Activated naive CD4-positive, alpha-beta T cell treated with anti-CD3 and anti-CD28 coated beads for 36 hours (primary cell): ENCODE measurements at places on chromosomes 1 and 21.

DNA sequence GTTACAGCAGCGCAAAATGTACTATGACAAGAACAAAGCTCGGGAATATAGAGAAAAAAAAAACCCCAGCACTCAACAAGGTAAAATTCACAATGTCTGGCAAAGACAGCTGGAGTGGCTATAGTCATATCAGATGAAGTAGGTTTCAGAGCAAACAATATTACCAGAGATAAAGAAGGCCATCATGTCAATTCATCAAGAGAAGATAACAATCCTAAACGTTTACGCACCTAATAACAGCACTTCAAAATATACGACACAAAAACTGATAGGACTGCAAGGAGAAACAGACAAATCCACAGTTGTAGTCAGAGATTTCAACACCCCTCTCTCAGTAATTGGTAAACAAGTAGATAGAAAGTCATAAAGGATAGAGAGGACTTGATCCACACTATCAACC, 455.2 kb downstream of the PTPRU start:
- no peak for DNase-seq

DNA sequence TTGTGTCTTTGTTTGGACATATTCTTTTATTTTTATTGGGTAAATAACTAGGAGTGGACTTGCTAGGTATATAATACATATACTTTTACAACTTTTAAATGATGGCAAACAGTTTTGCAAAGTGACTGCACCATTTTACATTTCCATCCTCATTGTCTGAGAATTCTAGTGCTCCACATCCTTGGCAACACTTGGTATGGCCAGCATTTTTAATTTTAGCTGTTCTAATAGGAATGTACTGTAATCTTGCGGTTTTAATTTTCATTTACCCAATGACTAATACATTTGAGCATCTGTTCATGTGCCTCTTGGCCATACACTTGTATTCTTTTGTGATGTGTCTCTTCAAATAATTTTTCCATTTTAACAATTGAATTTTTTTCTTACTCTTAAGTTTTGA, 37.0 kb upstream of the ATP6V1G3 start:
- DNase-seq, result no peak

- DNase-seq, result no peak
Measured at GRCh38 chr21:31922881-31923280, 50.1 kb downstream of the HUNK start.

- peak; percentile 27 for DNase-seq
Measured at GRCh38 chr1:169312084-169312954, 55.3 kb downstream of the NME7 start.

DNA sequence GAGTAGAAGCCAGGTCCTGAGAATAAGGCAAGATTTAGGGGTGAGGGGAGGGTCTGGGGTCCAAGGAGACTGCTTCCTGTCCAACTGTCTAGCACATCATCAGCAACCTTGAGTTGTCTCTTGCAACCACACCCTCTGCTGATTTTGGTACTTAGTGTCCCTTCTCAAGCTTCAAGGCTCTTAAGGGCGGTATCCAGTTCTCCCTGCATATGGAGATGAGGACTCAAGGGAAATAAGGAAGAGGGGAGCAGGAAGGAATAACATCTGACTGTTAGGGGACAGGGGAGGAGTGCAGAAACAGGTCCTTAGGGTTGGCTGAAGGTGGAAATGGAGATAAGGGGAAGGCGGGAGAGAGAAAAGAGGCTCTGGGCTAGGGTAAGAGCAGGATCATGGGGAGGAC, 12.3 kb downstream of the MYOG start:
- no peak for DNase-seq

DNA sequence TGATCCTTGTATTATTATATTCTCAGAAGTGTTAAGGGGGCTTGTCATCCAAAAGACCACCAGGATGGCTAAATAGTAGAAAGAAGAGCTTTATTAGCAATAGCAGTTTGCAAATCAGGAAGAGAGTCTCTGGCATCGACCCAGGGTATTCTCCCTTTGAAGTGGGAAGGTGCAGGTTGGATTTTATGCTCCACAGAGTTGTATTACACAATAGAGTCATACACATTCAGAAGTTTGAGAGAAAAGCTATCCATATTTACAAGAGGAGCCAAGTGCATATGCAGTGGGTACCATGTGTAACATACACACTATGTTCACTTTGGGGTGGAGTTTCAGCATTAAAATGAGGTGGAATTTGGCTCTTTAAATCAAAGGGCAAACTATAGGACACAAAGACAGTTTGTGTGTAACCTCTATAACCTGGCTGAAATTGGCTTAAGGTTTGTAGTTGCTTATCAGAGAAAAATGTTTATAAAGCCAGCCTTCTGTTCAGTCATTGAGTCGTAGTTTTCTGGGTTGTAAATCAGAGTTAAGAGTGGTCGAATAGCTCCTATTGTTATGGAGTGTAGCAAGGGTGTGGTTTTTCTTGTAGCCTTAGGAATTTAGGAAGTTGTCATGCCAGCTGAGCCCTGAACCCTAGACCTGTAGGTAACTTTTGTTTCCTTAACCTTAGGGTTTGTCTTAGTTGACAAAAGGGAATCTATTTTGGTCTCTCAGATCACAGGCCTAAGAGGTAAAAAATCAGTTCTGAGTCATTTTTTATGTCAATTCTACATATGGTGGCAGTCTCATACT, 125.3 kb downstream of the DNM3 start:
- no peak for DNase-seq

DNA sequence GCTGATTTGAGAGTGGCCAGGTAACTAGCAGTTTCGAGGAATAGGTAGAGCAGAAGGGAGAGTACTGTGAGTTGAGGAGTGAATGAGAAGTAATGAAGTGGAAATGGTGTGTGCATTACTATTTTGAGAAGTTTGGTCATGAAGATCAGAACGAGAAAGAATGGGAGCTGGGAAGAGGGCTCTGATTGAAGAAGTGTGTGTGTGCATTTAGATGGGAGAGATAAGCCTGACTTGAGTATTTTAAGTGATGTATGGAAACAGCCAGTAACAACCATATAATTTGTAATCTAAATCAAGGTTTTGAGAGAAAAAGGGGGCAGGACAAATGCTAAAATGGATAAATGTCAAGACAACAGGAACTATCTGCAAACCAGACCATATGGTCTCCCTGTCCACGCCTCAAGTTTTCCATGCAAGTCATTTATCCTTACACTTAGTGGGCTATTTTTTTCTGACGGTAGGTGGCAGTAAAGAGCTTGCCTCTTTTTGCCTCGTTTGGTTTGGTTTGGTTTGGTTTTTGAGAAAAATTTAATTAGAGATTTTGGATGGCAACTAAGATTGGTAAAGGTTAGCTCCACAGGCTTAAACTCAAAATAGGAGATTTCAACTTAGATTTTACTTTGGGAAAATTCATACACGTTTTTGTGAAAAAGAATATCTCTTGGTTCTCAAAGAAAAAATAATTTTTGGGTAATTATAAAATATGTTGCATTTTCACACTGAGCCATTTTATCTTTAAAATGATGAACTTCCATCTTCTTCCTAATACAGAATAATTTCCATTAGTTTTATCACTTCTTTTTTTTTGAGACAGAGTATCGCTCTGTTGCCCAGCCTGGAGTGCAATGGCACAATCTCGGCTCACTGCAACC, 9.5 kb upstream of the B3GALNT2 start:
- DNase-seq, result peak; percentile 54

GRCh38 chr1:86409416-86410021, 13.4 kb upstream of the ODF2L start:
- DNase-seq, result no peak

DNA sequence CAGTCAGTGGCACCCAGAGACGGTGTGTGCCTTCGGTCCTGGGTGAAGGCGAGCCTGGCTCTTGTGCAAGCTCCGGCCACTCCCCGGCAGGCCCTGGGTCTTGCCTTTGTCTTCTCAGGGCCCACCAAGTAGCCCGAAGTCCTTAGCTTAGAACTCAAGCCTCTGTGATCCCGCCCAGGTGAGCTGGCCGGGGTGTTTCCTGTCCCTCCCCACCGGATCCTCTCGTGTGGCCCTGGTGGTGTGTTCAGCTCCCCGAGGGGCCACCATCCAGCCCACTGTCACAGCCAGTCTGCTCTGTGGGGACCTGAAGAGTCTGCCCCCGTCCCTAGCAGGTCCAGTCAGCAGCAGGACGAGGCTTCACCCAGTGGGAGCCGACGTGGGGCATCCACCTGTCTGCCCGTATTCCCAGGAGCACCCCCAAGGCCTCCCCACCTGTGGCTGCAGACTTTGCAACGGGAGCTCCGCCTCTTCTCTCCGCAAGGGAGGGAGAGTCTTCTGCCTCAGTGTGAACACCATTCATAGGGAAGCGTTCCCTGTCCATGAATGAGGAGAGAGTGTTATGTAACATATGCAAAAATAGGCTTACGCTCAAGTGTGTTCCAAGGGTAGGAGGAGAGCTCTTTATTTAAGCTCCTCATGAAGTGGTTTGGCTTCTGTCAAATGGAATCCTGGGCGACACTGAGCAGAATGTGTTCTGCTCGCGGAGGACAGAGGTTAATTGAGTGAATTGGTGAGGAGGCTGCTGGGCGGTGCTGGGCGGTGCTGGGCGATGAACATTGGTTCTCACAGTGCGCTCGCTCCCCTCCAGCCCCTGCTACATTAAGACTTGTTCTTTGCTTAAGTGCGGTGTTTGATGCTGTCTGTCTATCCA, 108.9 kb downstream of the CRYAA start:
- no peak for DNase-seq

DNA sequence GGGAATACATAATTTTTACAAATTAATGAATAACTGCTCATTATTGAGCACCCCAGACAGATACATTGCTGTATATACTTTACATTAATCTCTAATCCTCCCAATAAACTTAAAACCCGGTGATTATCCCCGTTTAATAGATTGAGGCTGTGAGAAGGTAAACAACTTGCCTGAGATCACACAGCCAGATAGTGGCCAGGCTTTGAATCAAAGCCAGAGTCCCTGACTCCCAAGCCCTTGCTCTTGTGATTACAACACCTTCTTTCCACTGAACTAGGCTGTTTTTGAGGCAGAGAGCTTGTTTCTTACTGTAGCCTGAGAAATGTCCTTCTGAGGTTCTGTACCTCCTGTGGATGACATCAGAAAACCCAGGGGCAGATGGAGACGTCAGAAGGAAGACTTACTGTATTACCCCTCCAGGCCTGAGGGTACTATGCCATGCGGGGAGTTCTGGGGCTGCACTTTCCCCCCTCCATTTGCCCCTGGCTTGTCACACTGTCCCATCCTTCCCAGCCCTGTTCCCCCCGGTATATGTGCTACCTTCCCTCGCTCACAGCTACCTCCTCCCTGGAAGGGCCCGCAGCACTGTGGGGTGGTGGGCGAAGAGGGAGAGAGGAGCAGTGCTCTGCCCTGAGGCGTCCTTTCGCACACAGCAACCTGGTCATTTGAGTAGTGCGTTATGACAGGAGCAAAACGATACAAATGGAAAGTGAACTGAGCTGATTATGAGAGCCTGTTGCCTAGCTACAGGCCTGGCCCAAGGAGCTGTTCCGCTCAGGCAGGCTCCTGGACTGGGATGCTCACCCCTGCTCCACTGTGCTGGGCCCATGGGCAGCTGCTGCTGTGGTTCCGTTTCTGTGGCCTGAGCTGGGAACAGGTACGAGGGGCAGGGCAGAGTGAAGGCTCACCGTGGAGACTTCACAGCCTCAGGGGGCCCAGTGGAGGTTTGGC, 4.6 kb downstream of the KCNC4 start:
- no peak for DNase-seq

DNA sequence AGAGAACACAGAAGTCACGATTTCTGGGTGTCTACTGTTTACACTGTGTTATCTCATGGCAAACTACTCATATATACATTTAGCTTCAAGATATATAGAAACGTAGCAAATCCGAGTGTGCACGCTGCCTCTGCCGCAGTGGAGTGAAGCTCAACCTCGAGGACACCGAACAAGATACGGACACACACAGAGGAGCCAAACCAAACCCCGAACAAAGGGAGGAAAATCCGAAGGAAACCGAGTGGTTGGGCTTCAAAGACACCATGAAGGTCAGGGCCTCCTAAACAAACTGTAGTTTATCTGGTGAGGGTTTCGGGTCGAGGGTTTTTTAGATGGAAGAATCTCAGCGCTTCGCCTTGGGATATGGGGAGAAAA, 34.5 kb downstream of the SLC45A1 start:
- no peak for DNase-seq

GRCh38 chr1:189774721-189775287, 702.9 kb downstream of the BRINP3 start:
- no peak for DNase-seq

GRCh38 chr1:15863156-15863901, 15.8 kb downstream of the SPEN start:
- DNase-seq, result no peak

- no peak for DNase-seq
Measured at GRCh38 chr1:91757763-91758460, 128.0 kb downstream of the TGFBR3 start.
